ENCODE measurements at places on chromosomes 16 and 17.

DNA sequence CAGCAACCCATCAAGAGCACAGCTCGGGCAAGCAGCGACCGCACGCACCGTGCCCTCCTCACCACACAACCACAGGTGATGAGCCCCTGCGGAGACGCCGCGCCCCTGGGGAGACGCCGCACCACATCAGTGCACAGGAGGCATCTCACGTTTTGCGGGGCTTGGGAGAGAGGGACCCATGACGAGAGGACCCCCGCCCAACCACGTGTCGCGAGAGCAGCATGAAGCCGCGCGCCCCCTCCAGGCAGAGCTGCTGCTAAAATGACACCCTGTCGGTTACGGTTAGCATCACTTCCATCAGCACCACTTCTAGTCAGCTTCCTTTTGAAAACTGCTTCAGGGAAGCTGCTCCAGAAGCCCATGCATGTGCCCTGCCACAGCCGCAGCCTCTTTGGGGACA, 45.3 kb downstream of the KLHDC4 start:
- DNase-seq, result no peak

DNA sequence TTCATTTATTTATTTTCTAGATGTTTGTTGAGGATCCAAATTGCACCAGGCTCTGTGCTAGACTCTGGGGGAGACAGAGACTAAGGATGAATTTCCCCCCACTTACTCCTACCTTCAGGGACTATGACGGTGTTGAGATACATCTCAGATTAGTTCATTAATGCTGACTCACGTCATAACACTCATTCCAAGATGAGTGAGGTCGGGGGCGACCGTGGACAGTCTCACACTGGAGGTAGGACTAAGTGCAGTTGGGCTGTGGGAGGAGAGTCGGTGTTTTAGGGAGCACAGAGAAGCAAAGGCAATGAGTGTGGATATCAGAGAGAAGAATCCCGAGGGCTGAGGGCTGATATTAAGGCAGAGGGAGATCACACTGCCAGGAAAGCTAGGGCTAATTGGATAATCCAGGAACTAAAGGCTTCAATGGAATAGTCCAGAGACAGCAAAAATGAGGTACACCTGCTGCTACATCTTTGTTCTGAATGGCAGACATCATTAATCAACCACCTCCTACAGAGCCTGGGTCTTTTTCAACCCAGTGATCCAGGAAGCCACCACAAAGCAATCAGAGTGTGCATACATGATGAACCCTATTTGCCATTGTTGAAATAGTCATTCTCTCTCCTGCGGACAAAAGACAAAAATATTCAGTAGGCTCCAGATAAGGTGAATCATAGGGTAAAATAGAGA, 38.6 kb upstream of the CACNG4 start:
- no peak for DNase-seq

DNA sequence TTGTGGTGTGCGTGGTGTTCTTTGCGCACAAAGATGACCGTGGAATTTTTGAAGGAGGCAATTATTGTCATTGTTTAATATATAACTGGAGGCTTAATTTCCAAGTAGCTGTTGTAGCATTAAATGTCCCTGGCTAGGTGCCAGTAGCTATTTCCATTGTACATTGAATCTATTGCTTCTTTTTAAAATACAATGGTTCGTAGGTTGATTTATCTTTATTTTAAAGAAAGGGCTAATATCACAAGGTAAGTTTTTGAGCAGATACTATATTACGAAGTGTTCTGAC, 127.1 kb downstream of the RPTOR start:
- no peak for DNase-seq

DNA sequence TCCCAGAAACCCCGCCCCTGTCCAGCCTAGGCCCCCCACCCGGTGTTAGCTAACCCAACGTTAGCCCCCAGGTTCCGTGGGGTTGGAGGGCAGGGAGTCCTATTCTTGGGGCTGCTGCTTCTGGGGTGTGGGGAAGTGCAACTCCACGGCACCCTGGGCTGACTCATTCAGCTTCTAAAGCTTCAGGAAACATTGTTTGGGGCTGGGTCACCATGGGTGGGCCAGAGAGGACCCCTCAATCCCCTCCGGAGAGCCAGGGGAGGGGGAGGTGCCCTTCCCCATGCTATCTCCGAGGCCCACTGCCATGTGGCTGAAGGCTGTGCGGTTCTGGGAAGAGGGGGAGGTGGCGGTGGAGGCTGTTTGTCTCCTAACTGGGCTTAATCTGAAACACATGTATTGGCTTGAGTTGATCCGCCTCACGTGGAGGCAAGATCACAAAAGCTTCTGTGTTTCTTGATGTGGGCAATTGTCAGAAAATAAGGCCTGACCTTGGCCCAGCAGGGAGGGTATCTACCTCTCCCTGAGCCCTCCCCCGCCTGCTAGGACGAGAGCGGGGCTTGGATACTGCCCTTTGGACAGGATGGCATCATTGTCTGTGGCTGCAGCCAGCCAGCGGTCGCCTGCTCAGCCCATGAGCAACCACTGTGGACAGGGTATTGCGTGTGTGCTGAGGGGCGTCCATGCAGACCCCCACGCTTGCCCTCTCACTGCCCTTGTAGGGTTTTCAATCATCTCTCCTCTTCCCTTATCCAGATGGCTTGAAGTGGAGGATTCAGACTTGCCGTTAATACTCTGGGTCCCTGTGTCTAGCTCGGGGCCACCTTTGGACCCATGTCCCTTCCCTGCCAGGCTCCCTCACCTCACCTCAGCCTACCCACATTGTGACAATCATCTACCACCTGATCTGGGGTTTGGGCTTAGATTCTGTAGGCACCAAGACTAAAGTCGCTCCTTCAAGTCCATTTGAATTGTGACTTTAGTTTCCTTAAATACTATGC, 1.3 kb downstream of the SERPINF1 start:
- DNase-seq, result no peak

- peak; percentile 78 for DNase-seq
Measured at GRCh38 chr16:28990375-28991040, 5.7 kb downstream of the LAT start.

GRCh38 chr16:29310852-29311314, 95.6 kb downstream of the NPIPB11 start:
- no peak for DNase-seq

GRCh38 chr16:12188935-12189249, 212.4 kb downstream of the SNX29 start:
- no peak for DNase-seq

GRCh38 chr17:79089720-79090442, 15.3 kb downstream of the ENGASE start:
- DNase-seq, result no peak

DNA sequence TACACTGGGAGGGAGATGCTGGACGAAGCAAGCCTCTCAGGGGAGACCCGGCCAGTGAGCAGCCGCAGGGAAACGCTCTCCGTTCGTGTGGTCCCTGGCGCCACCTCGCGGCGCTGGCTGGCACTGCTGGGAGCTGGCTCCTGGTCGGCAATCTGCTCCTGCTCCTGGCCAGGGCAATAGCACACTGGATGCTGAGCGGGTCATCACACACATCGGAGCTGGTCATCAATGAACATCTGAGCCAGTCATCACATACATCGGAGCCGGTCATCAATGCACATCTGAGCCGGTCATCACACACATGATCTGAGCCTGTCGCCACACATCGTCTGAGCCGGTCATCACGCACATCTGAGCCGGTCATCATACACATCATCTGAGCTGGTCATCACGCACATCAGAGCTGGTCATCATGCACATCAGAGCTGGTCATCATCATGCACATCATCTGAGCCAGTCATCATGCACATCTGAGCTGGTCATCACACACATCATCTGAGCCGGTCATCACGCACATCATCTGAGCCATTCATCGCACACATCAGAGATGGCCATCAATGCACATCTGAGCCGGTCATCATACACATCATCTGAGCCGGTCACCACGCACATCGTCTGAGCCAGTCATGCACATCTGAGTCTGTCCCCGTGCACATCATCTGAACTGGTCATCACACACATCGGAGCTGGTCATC, 217.3 kb downstream of the RBFOX3 start:
- peak; percentile 59 for DNase-seq

GRCh38 chr17:39995438-39995837, 14.8 kb downstream of the PSMD3 start:
- DNase-seq, result no peak

DNA sequence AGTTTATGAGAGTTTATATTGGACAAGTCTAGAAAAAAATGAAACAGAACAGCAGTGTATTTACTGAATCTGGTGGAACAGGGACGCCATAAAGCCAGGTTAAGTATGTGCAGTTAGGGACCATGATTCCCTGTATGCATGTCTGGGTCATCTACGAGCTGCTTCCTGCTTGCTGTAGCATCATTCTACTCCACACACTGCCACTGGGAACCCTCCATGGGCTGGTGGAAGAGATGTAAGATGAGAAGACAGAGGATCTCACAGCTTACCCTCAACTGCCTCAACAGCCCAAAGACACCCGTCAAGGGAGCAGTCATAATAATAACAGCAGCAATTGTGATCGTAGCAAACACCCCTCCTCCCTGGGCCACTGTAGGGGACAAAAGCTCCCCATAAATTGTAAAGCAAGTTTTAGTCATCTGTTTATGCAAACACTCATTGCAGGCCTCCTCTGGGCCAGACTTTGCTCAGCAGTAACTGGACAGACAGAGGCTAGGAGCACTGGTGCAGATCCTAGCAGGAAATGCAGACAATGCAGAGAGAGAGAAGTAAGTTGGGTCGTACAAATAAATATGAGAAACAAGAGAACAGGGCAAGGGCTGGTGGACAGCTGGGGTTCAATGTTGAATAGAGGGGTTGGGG, 188.0 kb downstream of the SOX9 start:
- no peak for DNase-seq

DNA sequence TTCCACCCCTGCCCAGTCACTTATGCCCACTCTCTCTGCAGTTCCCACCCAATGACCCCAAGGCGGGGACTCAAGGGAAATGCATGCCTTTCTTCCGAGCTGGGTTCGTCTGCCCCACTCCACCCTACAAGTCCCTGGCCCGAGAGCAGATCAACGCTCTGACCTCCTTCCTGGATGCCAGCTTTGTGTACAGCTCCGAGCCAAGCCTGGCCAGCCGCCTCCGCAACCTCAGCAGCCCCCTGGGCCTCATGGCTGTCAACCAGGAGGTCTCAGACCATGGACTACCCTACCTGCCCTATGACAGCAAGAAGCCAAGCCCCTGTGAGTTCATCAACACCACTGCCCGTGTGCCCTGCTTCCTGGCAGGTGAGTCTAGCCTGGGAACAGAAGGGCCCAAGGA, 13.8 kb downstream of the LPO start:
- no peak for DNase-seq

DNA sequence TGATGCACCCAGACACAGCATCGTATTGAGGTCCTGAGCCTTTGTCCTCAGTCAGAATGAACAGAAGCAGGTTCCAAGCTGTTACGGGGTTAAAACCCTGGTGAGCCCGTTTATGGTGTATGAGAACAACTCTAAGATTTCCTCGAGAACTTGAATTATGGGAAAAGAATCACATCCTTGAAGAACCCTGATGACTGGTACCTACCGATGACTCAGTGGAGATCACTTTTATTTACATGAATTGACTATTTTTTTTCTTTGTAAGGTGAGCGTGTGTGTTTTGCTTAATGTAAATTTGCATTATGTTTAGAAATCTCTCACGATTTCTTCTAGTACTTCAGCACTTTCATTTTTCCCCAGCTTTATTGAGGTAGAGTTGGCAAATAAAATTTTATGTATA, 3.3 kb upstream of the KRTAP4-4 start:
- DNase-seq, result no peak

- no peak for DNase-seq
Measured at GRCh38 chr17:40073454-40074174, 10.8 kb downstream of the THRA start.

DNA sequence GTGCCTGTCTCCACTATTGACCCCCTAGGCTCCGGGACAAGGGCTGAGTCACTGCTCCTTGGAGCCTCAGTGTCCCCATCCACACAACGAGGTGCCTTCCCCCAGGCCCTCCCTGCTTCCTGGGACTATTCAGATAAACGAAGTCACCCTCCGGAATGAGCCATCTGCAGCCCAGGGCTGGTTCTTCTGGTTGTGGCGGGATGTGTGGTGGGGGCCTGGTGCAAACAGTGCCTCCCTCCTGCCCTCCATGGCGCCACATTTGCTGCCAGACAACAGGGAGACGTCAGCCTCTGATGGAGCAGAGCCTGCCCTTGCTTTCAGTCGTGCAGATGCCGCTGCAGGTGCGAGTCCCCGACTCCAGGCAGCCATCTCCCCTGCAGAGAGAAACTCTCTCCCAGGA, 5.1 kb upstream of the KRT16 start:
- DNase-seq, result no peak

DNA sequence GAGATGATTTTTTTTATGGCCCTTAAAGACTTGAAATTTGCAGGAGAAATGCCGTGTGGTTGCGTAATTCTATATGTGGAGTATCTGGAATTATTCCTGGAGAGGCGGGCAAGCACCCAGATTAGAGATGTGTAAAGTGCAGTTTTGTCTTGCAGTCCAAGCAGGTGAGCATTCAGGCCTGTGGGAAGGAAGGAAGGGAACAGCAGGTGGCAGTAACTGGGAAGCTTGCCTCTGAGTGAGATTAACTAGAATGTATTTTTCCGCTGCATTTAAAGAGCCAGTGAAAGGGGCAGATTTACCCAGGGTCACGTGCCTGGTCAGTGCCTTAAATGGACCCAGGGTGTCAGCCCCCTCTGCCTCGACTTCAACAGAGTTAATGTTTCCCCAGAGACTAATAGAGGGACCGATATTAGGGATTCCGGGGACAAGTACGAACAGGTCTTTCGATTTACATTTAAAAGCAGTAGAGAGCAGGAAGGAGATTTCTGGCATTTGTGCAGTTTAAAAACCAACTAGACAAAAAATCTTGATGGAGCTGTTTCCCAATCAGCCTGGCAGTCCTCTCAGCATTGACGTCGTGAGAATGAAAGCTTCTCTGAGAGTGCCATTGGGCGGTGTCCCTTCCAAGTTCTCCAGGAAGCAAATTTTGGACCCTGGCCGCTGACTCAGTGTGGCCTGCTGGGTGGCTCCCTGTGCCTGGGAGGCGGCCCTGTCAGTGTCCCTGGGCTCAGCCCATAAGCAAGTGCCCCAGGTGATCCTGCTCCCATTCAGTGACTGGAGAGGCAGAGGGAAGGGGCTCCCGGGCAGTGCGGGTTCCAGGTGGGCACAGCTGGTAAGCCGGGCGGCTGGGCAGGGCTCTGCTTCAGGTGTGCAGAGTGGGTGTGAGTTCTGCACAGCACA, 38.2 kb downstream of the KSR1 start:
- no peak for DNase-seq

DNA sequence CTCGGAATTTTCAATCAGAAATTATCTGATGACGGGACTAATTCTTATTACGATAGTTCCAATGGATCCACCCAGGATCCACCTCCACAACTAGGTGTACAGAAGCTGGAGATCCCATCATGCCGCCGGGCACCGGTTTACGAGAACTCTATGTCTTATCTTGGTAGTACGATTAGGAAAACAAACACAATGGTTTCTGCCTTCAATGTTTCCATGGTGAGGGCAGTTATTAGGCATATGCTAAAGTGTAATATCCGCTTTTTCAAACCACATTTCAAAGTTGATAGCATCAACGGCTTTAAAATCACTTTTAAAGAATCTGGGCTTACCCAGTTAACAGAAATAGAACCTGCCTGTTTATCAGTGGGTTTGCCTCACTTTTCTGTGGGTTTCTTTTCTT, 705.7 kb downstream of the MAF start:
- no peak for DNase-seq
